CD4-positive, alpha-beta T cell treated with Interferon alpha-2 for 1 hour (primary cell): ENCODE measurements at places on chromosomes 16 and 17.

DNA sequence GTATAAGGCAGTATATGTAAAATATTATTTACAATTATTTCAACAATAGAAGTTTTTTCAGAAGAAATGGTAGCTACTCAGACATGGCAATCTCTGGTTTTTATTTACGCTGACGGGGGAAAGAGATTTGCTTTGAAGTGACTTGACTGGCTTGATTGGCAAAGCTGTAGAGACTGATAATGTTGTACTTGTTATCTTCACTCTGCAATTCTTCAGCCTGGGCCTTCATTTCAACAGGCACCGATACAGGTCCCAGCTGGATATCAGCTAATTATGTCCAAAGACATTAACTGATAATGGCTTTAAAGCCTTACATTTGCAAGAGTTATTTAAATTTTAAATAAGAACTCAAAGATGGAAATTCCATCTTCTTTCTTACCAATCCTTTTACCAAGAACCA lies 151.4 kb upstream of the HS3ST3A1 start:
- no peak for DNase-seq

GRCh38 chr17:42953669-42954068 lies 10.6 kb downstream of the AARSD1 start:
- DNase-seq, result no peak

DNA sequence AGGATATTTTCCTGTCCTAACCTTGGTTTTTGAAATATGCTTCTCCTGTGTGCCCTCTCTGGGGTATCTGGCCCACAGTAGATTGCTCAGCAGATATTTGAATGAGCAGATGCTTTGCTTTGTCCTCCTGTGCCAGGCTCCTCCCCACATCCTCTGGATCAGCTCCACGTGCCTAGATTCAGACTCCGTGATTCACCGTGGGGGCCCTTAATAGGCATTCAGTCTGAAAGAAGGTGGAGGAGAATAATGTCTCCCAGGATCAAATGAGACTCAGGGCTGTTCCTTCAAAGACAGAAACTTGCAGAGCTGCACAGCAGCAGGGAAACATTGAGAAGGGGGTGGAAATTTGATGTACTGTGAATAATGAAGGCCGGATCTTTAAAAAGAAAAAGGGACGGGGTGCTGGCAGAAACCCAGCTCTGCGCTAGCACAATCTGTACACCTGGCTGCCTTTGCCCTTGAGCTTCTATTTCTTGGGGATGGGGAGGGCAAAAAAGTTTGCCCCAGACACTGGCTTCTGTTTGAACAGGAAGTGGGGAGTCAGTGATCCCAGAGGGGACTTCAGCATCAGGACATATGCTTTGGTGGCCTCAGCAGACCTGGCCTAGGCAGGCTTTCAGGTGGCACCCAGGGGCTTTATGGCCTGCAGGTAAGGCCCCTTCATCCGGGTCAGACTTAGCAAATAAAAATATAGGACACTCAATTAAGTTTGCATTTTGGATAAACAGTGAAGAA lies 15.9 kb upstream of the SLC12A3 start:
- no peak for DNase-seq

DNA sequence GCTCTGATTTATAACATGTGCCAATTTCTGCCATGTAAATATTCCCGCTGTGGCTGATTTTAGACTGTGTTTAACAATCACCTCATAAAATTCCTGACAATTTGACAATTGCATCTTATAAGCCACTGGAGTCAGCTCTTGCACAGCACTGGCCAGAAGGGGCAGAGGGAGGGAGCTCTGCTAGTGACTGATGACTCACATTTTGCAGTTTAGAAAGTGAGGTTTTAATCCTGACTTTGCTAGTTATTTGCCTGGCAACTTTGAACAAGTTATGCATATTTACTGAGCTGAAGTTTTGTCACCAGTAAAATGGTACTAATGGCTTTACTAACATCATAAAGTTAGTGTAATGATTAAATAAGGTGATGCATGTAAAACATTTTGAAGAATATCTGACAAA lies 452.3 kb downstream of the CNTNAP4 start:
- no peak for DNase-seq

DNA sequence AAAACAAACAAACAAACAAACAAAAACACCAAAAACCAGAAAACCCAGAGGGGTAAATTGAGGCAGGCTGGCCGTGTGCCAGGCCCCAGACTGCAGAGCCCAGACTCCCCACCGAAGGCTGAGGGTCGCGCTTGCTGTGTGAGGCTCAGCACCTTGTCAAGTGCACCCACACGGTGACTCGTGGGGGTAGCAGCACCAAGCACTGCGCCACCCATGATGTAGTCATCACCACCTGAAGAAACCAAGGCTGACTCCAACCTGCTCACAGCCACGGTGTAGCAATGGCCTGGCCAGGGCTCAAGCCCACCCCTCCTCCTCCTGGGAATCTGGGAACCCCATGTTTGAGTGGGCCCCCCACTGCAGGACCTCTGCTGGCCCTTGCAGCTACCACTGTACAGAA lies 11.9 kb downstream of the MCRIP1 start:
- DNase-seq, result no peak

GRCh38 chr16:2586901-2587480 lies 49.2 kb downstream of the PDPK1 start:
- no peak for DNase-seq

DNA sequence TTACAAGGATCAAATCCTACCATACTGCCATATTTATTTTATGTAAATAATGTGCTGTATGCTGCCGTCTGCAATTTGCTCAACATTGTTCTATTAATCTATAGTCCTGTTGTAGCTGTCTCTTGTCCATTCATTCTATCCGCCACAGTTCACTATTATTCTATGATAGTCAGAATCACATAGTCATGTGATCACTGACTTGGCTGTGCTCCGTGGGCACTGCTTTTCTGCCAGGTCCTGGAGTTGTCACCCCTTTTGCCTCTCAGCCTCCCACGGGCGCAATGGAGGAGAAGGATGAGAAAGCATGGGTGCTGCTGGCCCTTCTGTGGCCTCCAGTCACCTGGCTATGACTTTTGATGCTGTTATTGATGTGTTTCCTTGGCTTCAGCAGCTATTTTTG lies 37.3 kb upstream of the ANKFY1 start:
- no peak for DNase-seq

- no peak for DNase-seq
Observed at GRCh38 chr16:67302076-67302475, 22.7 kb downstream of the PLEKHG4 start.

DNA sequence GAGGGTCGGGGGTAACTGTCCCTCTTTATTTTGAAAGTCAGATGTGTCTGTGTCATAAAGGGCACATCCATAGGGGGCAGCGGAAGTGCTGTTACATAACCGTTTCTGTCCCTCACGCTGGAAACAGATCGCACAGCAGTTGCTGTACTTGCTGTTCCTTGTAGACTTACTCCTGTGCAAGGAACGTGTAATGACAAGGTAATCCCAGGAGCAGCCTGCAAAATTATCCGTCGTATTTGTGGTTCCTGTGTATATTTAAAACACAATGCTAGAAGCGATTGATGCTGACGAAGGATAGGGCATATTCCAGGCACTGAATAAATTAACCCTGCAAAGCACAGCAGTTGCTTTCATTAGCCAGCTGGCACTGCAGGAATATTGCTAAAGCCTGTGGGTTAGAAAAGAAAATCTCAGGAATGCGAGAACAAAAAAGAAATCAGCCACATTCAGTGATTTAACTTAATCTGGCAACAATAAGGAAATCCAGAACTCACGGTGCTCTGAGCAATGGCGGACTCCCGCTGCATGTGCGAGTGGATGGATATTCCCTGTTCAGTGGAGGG lies 76.2 kb downstream of the SPECC1 start:
- no peak for DNase-seq

DNA sequence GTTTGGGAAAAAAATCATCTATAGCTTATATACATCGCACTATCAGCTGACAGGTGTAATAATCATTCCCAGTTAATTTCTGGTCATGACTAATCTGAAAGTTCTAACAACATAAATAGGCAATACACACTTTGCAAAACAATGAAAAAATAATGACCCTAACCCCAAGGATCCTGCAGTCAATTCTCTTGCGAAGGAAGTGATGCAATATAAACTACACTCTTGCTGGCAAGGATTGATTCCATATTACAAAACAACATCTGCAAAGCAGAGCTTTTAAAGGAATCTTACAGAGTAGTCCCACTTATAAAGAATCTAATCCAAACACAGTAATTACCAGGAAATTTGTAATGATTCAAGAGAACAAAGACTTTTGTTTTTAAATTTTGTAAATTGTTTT lies 73.4 kb downstream of the MYO1D start:
- DNase-seq, result no peak

DNA sequence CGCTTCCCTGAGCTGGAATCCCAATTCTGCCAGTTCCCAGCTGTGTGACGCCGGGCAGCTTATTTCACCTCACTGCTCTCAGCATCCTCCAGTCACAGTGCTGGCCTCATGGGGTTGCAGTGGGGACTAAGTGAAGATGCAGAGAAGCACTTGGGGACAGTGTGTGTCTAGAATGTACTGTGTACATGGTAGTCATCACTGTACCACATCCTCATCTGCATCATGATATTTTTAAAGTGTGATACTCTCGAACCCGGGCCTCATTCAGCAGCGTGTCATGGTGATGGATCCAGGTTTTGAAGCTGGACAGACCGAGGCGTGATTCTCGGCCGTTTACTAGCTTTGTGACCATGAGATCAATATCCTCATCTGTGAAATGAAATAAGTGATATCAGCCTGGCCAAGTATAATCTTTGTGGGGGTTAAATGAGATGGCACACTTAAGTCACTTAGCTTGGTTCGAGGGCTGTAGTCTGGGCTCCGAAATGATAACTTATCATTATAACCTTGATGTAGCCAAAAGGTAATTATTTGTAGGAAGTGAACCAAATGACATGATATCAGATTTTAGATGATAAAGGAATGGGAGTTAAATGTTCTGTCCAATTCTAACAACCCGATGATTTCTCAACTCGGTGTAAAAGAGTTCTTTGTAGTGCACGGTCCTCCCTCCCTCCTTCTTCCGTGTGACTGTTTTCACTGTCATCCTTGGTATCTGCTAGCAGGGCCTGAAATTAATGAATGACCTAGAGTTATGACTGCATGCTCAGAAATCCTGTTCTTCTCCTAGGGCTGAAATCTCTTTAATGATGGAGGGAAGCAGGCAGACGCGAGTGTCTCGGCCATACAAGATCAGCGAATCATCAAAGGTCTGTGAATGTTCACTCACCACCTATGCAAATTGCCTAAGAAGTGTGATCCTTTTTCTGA lies 2.0 kb downstream of the KLHL36 start:
- DNase-seq, result no peak

- DNase-seq, result no peak
Observed at GRCh38 chr16:85746460-85747215, 4.3 kb downstream of the C16orf74 start.

- peak; percentile 88 for DNase-seq
Observed at GRCh38 chr17:64661976-64662773, at the start of gene SMURF2. TSS of gene SMURF2 (minus strand) at chr17:64662307. CDS start at chr17:64661880, 427 bp downstream.

GRCh38 chr17:72419866-72420774 lies 299.3 kb downstream of the SOX9 start:
- DNase-seq, result no peak

DNA sequence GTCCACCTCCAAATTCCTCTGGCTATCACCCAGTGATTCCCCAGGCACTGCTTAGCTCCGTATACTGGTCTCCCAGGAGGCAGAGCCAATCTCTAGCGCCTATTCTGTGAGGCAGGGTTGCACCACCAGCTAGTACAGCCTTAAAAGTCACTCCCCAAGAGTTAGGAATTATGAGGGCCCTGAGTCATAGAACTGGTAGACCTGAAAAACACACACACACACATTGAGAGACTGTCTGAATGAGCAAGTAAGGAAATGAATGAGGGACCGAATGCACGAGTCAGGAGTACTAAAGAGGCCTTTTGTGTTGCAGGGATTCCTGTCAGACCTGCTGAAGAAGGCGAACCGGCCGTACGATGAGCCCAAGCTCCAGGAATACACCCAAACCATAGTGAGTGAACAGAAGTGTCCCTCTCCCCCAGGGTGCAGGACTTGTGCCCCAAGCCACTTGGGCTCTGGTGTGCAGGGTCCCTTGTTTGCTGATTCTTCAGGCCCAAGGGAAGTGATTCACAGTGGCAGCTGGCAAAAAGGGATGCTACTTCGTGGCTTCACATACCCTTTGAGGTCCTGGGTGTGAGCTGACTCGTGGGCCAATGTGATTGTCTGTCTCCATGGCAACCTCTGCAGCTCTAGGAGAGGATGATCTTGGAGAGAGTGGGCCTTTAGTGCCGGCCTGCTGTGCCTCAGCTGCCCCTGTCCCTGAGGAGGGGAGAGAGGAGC lies 24.7 kb downstream of the CALB2 start:
- no peak for DNase-seq
